ENCODE measurements at places on chromosomes 5 and 9.

DNA sequence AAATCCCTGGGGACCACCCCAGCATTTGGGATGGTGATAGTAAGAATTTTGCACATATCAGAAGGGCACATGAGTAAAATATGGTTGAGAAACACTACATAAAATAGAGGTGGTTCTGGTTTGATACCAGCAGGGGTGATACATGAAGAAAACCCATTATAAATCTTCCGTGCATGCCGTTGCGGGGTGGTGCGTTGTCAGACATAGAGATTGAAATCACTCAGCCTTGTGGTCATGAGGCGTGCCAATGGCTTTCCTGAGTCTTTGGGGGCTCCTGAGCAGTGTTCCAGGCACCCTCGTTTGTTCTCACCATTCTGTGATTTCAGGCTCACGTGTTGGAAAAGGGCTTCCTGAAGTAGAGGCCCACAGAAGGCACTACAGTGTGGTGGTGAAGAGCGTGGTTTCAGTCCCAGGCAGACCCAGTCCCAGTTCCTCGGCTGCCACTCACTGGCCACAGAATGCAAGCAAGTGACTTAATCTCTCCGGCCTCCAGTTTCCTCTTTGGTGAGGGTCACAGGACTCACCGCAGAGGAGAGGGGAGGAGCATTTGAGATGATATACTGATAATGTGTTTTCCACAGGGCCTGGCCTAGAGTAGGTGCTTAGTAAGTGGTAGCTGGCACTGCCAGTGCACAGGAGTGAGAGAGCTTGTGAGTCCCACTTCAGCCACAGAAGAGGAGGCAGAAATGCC, 20.5 kb upstream of the GLRX start:
- no peak for DNase-seq

- DNase-seq, result no peak
Observed at GRCh38 chr9:93665128-93665636, 88.8 kb downstream of the PHF2 start.

DNA sequence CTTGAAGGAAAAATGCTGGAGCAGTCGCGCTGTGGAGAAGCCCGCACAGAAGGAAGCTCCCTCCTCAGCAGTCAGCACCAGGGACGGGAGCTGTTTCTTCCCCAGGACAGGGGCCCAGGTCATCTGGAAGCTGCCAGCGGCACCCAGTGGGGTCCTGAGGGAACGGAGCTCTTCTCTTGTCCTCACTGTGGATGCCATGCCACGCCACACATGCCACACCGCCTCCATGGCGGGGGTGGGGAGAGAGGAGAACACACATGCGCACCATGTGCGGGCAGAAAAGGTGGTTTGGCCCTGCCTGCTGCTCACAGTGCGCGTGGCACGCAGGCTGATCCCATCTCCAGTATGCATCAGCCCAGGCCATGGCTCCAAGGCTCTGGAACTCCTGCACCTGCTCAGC, 41.7 kb upstream of the ZNF354B start:
- DNase-seq, result no peak

- no peak for DNase-seq
Observed at GRCh38 chr5:150181027-150181426, 8.8 kb upstream of the SLC6A7 start.

DNA sequence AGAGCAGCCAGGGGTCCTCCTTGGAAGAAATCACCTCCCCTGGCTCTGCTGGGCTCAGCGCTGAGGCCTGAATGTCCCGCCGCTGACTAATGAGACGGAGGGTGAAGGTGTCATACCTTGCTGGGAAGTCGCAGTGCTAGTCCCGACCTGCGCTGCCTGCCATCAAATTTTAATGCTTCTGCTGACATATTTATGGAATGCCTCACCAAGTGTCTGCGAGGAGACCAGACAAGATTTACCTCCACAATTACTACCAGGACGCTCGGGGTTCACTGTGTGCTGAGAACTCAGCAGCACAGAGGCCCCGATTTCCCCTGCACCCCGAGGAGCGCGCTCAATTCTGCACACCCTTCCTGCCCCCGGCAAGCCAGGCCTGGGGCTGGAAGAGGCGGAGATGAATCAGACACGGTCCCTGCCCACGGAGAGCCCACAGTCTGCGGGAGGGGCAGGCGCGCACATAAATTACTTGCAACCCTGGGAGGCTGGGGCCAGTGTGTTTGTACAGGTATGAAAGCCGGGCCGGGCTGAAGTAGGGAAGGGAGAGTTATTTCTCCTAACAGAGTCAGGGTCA, 175.2 kb downstream of the PAX5 start:
- DNase-seq, result no peak

DNA sequence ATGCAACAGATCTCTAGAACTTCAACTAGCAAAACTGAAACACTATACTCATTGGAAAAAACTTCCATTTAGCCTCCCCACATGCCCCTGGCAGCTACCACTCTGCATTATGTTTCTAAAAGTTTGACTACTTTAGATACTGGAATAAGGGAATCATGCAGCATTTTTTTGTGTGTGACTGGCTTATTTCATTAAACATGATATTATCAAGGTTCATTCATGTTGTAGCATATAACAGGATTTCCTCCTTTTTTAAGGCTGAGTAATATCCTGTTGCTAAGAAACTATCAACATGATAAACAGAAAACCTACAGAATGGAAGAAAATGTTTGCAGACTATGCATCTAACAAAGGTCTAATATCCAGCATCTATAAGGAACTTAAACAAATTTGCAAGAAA, 597.9 kb downstream of the DMRTA1 start:
- DNase-seq, result no peak

DNA sequence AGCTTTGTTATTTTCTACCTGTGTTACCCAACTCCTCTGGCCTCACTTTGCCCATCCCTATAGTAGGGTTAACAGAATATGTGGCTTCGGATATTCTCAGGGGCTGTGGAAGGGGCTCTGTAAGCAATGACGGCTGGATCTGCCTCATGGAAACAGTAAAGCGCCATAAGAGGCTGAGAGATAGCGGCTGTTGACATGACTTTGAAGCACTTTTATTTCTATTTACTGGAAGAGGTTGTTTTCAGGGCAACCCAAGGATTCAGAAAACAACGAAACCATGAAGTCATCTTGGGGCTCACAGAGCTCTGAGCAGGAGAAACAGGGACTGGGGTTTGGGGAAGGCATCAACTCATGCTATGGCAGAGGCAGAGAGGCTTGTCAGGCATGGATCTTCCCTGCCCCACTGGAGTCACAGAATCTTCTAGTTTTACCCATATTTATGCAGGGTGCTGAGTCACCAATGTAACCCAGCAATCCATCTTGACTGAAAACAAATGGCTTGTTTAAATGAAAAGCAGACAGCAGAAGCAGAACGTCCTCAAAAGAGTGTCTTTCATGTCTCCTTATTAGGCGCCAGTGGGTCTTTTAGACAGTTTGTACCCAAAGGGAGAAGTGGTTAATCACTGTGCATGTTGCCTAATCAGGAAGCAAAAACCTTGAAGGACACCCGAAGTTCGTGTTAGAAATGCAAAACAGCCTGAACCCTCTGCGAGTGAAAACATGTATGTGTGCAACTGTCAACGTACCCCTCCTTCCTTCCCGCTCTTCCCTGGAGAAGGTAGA, 113.0 kb downstream of the COL23A1 start:
- DNase-seq, result no peak

DNA sequence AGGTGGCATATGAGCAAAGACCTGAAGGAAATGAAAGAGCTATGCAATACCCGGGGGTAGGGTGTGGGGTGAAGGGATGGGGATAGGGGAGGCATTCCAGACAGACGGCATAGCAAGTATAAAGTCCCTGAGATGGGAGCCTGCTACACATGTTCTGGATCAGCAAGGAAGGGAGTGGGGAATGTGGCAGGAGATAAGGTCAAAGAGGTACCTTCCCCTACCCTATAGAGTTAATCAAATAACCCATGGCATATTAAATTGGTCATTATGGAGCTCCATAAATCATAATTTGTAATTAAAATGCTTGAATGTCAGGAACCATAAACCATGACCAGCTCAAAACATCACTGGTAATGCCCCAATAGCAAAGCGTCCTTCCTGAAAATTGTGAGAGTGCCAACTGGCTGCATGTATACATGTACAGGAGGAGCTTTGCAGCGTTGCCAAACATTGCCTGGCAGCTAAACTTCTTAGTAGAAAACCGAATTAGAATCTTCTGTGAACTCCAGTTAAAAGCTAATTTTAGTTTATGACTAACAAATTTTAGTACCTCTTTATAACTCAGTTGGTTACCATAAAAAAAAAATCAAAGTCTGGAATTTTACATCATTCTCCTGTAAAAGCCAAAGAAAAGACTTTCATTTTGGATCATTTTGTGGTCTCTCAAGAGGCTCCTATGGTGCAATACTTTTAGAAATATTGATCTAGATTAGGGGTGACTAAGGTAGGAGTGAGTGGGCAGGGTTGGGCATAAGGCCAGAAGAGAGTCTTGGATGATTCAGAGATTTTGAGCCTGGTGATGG, 4.7 kb downstream of the DNAI1 start:
- DNase-seq, result no peak

GRCh38 chr9:115333277-115334070, 215.5 kb upstream of the TNC start:
- no peak for DNase-seq
